Caki2 (cell line): ENCODE measurements at places on chromosomes 5 and 9.
A peak's percentile ranks its signal among the peaks of the same experiment; 100 is the strongest.

GRCh38 chr9:100669968-100670367 lies 92.1 kb downstream of the CAVIN4 start:
- DNase-seq, result no peak

- no peak for DNase-seq
Measured at GRCh38 chr9:136946228-136947027, 1.4 kb downstream of the C8G start.

DNA sequence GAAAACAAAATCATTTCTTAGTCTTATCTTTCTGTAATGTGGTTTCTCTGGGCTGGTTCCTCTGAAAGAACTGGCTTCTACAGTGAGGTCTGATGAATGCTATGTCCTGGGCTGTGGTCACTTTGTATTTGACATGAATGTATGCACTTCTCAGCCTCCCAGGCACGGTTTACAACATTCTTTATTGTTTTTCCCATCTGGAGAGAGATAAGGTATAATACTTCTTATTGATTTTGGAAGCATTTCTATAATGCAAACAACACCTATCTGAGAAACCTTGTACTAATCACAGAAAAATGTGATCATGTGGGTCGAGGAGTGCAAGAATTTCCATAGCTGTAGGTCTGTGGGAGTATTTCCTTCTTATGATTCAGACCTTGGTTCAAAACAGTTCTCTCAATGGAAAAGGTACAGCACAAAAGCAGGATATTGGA lies 46.9 kb downstream of the ACTBL2 start:
- peak; percentile 86 for DNase-seq

GRCh38 chr5:24368115-24368514 lies 276.7 kb downstream of the CDH10 start:
- no peak for DNase-seq

GRCh38 chr5:181045316-181045715 lies 5.2 kb downstream of the BTNL9 start:
- DNase-seq, result no peak
